Pancreas (tissue), 10 donors: ENCODE measurements at places on chromosomes 16 and 17. TPM values are rescaled to one million over a fixed set of nuclear protein-coding genes. Genes with fewer than 3 reads are reported as not detected.

DNA sequence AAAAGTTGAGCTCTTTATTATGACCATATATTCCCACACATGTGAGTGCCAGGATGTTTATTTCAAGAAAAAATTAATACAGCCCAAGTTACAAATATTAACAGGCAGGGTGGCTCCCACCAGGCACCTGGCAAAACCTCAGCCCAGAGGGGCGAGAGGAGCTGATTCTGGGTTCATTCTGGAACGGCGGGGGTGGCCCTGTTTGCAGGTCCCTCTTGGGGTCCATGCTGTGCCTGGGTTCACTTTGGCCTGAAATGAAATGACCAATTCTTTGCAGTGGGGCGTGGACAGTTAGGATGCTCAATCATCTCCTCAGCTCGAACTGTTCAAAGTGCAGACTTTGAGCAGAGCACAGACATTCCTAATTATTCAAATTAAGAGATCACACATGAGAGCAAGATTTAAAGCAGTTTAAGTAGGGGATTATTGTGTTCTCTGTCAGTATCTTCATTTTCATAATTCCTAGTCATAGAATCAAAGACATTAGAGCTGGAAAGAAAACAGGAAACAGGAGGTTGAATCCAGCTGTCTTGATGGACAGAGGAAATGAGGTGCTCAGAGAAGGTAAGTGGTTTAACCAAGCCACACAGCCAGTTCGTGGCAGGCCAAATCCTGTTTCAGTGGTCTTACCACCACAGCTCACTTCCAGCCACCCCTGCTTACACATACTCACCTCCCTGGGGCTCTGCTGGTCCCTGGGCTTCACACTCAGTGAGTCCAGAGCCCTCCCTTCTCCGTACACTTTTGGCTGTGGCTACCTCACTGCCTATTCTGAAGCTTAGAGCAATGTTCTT is 363.9 kb upstream of the TNRC6C start:
- DNase-seq = no peak

GRCh38 chr16:72837846-72838585 is 209.9 kb downstream of the ZFHX3 start:
- DNase-seq = no peak

DNA sequence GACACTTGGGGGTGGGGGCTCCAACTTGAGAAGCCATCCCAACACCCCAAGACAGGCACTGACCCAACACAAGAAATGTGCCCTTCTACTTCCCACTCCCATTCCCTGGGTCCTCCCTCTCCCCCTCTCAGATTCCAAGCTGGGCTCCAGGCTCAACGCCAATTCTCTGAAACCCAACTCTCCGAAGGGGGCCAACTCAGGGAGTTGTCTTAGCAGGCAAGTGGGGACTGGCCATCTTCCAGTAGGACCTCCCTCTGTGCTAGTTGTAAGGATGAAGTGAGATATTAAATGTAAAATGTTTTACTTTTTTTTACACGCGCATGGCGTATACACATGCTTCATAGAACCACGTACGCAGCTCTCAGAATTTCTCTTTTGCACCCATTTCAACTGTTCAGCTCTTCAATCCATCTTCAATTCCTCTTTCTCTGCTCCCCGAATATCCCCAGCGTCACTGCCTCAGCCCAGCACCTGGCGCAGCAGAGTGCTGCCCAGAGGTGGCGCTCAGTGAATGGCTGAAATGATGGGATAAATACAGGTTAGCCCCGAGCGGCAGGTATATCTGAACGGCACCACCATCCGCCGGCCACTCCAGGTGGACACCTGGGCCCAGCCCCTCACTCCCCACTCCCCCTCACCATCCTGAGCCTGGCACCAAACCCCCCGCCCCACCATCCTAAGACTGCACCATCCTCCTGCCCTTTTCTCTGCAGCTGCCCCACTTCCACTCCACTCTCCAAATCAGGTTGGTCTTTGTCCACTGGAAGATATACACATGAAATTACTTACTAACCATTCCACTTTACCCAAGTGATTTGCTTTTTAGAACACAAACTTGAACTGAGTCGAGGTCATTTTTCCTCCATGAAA is 43.9 kb upstream of the TNRC6C start:
- DNase-seq = no peak

GRCh38 chr17:19705771-19706770 is 10.3 kb downstream of the SLC47A2 start:
- no peak for DNase-seq

- no peak for DNase-seq
These were observed 8.8 kb downstream of the QPRT start for GRCh38 chr16:29687755-29688154.

GRCh38 chr17:10109146-10109545 is 89.3 kb downstream of the GAS7 start:
- DNase-seq = no peak

DNA sequence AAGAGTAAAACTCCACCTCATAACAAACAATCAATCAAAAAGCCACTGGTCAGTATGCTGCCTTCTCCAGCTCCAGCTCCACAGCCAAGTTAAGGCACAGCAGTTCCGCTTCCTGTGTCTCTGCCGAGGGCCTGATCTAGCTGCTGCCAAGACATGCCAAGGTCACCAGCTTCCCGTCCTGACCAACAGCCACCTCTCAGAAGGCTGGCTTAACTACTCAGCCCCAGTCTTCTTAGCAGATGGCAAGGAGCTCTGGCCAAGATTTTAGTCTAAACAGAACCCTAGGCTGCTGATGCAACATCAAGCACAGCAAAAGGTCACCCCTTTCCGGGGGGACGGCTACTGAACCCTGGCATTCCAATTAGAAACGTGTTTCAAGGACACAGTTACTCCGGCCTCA is 17.7 kb upstream of the MNT start:
- DNase-seq = peak; percentile 55

GRCh38 chr16:88363239-88363891 is 19.4 kb upstream of the ZNF469 start:
- no peak for DNase-seq

- no peak for DNase-seq
These were observed 77.1 kb upstream of the GSE1 start for GRCh38 chr16:85536073-85536410.

- no peak for DNase-seq
These were observed 45.4 kb downstream of the LAT start for GRCh38 chr16:29030086-29030840.

GRCh38 chr17:72053449-72053848 is 67.4 kb upstream of the SOX9 start:
- DNase-seq = peak; percentile 27

- peak; percentile 24 for DNase-seq
These were observed 24.0 kb downstream of the TRPV2 start for GRCh38 chr17:16439303-16439791.

GRCh38 chr17:50806141-50806643 is 29.2 kb upstream of the WFIKKN2 start:
- peak; percentile 62 for DNase-seq

SOCS3 gene
- 5.7 TPM for total RNA-seq

COIL gene
- 6.6 TPM for total RNA-seq

TBC1D3K gene
- total RNA-seq = not detected

CHST5 gene
- total RNA-seq = 0.28 TPM

TLK2 gene
- total RNA-seq = 13.7 TPM
